Aorta (tissue), 5 donors: ENCODE measurements at places on chromosomes 6 and 20. TPM values are rescaled to one million over a fixed set of nuclear protein-coding genes. Genes with fewer than 3 reads are reported as not detected.

- DNase-seq = no peak
These were observed 56.1 kb downstream of the KIAA0408 start for GRCh38 chr6:127402890-127403617.

DNA sequence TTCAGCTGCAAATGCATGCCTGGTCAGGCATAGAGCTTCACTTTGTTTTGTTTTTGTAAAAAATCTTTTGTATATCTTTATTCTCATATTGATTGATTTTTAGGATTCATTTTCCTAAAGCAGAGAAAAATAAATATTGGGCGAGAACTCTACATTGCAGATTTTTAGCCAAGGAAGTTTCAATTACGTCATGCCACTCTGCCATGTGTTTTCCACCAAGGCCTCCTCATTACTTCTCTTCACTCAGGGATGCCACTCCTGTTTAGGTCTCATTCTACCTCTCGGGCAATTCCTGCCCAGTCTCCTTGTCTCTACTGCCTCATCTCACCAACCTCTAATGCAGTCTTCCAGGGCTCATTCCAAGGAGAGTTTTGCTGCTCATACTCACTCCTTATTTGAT, 497.3 kb upstream of the SPTLC3 start:
- no peak for DNase-seq

Gene GPLD1
- polyA plus RNA-seq = 4.5 TPM

GRCh38 chr20:37294262-37294981, 5.0 kb downstream of the MANBAL start:
- no peak for DNase-seq

DNA sequence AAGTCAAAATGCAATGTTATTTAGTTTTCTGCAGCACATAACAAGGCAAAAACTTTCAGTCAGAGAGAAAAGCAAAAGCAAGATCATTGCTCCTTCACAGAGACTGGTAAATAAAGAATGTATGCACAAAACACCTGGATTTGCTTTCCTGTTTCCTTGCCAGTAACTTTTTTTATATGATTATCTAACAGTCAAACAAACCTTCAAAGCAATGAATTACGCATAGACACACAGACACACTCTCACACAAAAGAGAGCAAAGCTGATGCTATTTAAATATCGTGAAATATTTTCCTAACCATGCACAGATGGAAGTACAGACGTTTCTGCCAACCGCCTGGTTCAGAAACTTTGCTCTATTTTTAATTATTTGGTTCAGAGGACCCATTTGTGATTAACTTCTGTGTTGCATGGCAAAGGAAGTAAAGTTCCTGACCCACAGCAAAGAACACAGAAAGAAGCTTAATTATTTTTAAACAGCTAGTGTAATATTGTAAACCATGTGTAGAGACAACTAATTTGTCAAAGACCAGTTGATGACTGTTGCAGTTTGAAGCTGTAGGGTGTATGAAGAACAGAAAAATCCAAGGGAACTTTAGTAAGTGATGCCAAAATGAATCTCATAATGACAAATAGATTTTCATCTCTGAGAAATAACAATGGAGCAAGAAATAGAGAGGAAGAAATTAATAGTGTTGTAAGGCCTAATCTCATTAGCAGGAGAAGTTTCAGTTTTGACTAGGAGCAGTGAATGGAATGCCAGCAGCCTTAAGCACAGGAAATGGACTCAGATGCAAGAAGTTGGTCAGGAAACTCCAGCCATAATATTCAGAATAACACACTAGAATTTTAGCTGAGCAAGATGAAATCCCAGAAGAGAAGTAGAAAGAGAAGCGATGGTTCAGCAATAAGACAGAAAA, 24.1 kb downstream of the ATXN1 start:
- no peak for DNase-seq
